ENCODE measurements at places on chromosomes 13 and 19.

GRCh38 chr19:4516199-4516938, 1.9 kb downstream of the PLIN4 start:
- no peak for DNase-seq

- DNase-seq: no peak
Observed at GRCh38 chr13:30850204-30850866, 55.7 kb upstream of the MEDAG start.

DNA sequence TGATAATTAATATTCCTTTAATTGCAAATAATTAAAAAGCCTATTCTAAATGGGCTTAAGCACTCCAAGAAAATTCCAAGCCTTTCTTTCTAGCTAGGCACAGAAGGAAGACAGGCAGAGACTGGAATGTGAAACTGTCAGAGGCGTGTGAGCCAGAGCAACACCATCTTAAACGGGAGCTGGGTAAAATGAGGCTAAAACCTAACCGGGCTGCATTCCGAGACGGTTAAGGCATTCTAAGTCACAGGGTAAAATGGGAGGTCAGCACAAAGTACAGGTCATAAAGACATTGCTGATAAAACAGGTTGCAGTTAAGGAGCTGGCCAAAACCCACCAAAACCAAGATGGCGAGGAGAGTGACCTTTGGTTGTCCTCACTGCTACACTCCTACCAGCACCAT, 300.4 kb downstream of the SLITRK6 start:
- DNase-seq: no peak

- no peak for DNase-seq
Observed at GRCh38 chr13:24612726-24613125, 67.5 kb upstream of the ATP12A start.

- peak; percentile 68 for DNase-seq
Observed at GRCh38 chr19:49546825-49547565, 19.2 kb downstream of the RCN3 start.

GRCh38 chr13:73879346-73880015, 254.7 kb downstream of the KLF12 start:
- DNase-seq: no peak

DNA sequence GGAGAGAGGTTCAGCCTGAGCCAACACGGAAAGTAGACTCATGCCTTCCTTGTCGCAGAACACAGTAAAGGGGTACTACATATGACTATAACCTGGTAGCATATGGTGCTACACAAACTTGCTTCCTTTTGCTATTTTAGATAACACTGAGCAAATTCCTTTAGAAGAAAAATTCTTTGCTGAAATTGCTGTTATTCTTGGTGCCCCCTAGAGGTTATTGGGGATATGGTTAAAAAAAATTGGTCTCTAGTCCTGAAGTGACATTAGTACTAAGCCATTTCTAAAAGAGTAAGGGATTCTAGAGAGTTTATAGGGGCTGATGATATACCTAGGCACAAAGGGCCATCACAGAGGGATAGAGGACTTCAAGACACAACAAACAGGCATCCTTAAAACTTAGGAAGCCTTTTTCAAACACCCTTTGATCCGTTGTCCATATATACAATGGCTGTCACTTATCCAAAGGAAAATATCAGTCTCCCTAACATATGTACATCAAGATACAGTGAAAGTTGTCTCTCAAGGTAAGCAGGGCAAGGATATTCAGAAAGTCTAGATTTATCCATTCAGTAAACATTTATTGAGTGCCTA, 13.9 kb upstream of the HS6ST3 start:
- DNase-seq: no peak

- DNase-seq: no peak
Observed at GRCh38 chr13:53672005-53672404, 643.4 kb downstream of the OLFM4 start.

DNA sequence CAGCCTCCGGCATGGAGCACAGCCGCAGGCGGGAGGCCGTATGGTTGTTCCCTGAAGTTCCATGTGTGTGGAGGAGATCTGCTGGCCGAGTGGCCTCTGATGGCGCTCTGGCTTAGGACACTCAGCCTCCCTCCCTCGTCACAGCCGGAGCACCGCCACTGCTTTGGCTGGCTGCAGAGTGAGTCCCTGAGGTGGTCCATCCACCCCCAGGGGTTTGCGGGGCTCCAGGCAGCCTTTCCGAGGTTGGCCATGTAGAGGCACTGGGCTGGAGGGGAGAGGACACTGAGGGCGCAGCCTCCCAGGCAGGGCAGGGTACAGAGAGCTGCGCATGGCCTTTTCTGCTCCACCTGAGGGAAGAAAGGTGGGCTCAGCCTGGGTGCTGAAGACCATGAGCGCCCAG, 19.8 kb upstream of the NPAS1 start:
- DNase-seq: no peak

DNA sequence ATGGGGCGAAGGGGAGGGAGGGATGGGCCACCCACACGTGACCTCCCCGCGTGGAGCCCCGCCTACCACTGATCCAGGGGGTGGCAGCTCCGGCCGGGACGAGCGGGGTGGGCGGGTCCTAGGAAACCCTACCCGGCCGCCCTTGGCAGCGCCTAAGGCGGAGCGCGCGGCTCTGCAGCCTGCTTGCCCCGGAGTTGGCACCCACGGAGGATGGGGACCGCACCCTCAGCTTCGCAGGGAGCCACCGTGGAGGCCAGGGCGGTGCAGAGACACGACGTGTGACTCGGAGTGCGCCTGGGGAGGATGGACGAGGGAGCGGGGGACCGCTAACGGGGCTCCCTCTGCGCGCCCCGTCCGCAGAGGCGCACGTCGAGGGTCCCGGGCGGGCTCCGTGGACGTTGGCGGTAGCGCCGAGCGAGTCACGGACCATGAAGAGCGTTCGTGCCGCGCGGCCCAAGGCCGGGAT, at the start of gene RGS9BP:
Gene RGS9BP (plus strand): TSS at position 129 of the 466 bp plus-strand sequence. CDS start 416 bp downstream, outside the sequence.
- peak; percentile 41 for DNase-seq

DNA sequence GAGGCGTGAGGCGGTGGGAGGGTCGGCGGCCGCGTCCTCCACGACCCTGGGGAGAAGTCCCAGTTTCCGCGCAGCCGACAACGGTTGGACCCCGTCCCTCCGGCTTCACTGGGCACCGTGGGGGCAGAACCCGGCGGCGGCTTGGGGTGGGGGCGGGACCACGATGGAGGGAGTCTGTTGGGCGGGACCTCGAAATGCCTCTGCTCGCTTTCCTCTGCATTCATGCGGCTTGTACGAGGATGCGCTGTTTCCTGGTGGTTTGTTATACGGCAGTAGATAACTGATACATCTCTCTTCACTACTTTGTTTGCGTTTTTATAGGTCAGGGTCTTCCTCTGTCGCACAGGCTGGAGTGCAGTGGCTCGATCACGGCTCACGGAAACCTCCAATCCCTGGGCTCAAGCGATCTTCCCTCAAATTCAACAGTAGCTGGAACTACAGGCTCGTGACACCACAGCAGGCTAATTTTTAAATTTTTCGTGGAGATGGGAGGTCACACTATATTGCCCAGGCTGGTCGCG, 24.6 kb upstream of the ZNF846 start:
- no peak for DNase-seq

DNA sequence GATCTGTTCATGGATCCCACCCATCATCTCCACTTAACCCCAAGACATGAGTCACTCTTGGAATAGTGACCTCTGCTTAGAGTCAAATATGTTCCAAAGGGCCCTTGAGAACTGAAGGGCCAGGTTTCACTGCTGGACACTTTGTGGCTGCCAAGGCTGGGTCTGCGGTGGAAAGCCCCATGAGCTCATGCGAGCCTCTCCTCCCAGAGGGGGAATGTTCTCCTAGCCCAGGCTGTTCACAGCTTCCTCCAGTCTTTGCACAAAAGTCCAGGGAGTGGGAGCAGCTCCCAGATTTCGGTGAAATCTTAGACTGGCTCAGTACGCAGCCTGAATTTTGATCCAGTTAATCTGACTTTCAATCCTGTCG, 732 bp upstream of the DCLK1 start:
- no peak for DNase-seq

DNA sequence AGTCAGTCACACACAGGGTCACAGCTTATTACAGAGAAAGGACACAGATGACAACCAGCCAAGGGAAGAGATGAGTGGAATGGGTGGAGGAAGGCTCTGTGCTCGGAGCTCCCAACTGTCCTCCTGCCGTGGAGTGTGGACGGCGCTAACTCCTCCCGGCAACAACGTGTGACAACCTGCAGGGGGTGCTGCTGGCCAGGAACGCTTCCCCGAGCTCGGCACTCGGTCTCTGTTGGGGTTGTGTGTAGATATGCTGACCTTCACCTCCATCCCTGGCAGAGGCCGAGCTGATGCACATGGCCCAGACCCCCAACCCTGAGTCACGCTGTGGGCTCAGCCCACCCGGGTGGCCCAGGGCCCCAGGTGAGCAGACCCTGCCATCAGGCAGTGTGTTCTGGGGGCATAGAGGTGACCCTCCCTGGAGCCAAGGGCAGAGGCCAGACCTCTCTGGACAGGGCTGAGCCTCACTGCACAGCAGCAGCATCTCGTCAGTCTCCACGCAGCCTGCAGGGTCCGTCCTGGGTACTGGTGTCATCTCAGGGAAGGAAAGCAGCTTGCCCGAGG, 14.1 kb downstream of the ZNF444 start:
- DNase-seq: no peak

DNA sequence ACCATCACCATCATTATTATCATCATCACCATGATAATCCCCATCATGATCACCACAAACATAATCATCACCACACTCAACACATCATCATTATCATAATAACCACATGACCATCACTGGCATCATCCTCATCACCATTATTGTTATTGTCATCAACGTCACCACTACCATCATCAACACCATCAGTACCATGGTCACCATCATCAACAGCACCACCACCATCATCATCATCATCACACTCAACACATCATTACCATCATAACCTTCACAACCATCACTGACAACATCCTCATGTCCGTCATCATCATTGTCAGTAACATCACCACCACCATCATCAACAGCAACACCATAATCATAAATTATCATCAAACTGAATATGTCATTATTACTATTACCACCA, 73.2 kb downstream of the MBD3L1 start:
- no peak for DNase-seq

DNA sequence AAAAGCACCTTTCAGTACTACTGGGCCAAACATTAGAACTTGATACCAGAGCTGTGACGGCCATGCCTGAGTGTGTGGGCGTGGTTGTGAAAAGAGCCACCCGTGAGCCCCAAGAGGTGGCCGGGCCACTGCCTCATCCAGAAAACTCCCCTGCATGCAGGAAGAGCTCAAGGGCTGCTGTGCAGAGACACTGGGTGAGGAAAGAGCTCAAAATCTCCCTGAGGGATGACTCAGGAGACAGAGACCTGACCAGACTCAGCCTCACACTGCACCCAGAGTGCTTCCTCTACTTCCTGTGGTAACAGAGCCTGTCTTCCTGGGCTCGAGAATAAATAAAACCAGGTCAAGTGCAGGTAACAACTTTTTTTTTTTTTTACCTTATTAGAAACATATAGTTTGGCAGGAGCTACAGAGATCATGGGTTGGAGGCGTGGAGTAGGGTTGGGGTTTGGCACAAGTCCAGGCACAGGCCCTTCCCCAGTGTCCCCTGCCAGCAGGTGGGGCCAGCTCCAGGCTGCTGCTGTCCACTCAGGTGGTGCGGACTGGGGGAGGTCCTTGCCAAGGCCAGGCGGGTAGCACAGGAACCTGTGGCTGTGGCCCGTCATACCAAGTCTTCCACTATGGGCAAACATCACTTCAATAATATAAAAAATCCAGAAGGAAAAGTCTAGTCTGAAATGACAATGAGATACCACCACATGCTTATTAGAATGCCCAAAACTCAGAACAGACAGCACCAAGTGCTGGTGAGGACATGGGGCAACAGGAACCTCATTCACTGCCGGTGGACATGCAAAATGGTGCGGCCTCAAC, 25.5 kb downstream of the ELL start:
- DNase-seq: peak; percentile 45

- DNase-seq: no peak
Observed at GRCh38 chr19:44694184-44694579, 4.8 kb upstream of the CEACAM16 start.

GRCh38 chr19:49475995-49476880, 2.2 kb downstream of the FLT3LG start:
- peak; percentile 38 for DNase-seq

GRCh38 chr13:111114362-111115060, 599 bp upstream of the ARHGEF7 start:
- DNase-seq: no peak

- no peak for DNase-seq
Observed at GRCh38 chr13:23822252-23822824, 66.9 kb downstream of the MIPEP start.

- DNase-seq: no peak
Observed at GRCh38 chr19:38565691-38566105, 52.1 kb downstream of the MAP4K1 start.

GRCh38 chr19:38425810-38426466, at the start of gene RASGRP4:
Gene RASGRP4 (minus strand): TSS chr19:38426219. CDS start chr19:38426091, 128 bp downstream.
- DNase-seq: no peak

- DNase-seq: no peak
Observed at GRCh38 chr13:58991826-58992477, 1171.8 kb downstream of the DIAPH3 start.

GRCh38 chr13:43086181-43086580, 62.8 kb downstream of the DNAJC15 start:
- DNase-seq: no peak

- DNase-seq: no peak
Observed at GRCh38 chr19:56750658-56751057, 79.1 kb upstream of the ZNF835 start.

GRCh38 chr13:59680429-59681024, 483.2 kb downstream of the DIAPH3 start:
- no peak for DNase-seq

- no peak for DNase-seq
Observed at GRCh38 chr13:112947796-112948195, 21.2 kb upstream of the MCF2L start.

- no peak for DNase-seq
Observed at GRCh38 chr13:20442798-20443381, 82.8 kb downstream of the CRYL1 start.

- DNase-seq: no peak
Observed at GRCh38 chr13:22848539-22849052, 332.2 kb upstream of the SGCG start.

GRCh38 chr19:46564701-46565100, 36.4 kb upstream of the CALM3 start:
- no peak for DNase-seq

DNA sequence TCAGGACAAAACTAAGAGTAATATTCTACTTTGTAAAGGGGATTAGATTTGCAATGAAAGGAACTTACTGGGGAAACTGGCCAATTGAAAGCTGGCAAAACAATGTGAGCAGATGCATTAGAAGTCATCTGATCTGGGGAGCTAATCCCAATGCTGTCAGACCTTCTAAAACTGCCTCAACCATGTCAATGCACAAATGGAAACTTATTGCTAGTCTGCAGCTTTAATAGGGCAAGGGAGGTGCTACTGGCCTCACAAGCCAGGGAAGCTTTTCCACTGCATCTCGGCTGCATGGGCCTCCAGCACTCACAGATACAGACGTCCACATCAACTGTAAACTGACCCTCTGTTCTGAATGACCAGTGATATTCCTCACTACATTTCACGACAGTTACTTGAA, 154.2 kb downstream of the LHFPL6 start:
- no peak for DNase-seq

GRCh38 chr13:36133950-36134626, 2.9 kb upstream of the DCLK1 start:
- no peak for DNase-seq

- DNase-seq: no peak
Observed at GRCh38 chr13:98033277-98034247, 80.1 kb downstream of the IPO5 start.

Measured in central memory CD8-positive, alpha-beta T cell (primary cell).